Hindlimb muscle (tissue), 1 donor: ENCODE measurements at places on chromosomes 4 and X. TPM values are rescaled to one million over a fixed set of nuclear protein-coding genes. Genes with fewer than 3 reads are reported as not detected.

The GUCY1A1 gene
- polyA plus RNA-seq = 11.5 TPM

DNA sequence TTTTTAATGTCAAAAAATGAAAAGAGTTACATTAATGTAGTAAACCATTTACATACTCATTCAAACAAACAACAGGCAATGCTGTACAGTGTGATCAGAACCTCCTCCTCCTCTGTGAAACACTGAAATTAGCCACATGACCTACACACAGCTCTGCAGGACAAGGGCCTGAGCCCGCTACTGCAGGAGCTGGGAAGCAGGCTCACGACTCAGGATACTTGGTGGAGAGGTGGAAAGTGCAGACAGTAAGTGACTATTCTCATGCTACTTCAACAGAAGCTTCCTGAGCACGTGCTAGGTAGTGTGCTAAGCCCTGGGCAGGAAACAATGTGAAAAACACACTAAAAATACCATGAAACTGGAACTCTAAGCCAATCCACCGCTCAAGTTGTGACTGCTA is 56.8 kb downstream of the TAPT1 start:
- no peak for DNase-seq

The PRPS2 gene
- 7.7 TPM for polyA plus RNA-seq

GRCh38 chr4:105460306-105460705 is 13.6 kb downstream of the PPA2 start:
- no peak for DNase-seq

GRCh38 chr4:148205476-148205875 is 236.7 kb downstream of the NR3C2 start:
- DNase-seq = no peak

DNA sequence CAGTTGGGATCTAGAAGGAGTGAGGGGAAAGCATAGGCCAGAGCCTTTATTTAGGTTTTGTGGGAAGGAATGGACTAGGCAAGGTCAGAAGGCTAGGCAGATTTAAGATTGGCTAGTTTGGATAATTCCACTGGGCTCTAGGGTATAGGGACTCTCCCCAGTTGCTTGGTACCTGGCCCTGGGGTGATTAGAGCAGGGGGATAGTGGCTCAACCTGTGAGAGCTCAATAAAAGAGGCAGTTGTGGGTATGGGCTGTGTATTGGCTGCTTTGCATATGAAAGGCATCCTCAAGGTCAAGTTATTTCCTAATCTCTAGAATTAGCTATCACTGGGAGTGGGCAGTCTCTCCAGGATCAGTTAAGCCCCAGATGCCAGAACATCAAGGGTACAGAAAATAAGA is 61.3 kb downstream of the ZNF81 start:
- no peak for DNase-seq

DNA sequence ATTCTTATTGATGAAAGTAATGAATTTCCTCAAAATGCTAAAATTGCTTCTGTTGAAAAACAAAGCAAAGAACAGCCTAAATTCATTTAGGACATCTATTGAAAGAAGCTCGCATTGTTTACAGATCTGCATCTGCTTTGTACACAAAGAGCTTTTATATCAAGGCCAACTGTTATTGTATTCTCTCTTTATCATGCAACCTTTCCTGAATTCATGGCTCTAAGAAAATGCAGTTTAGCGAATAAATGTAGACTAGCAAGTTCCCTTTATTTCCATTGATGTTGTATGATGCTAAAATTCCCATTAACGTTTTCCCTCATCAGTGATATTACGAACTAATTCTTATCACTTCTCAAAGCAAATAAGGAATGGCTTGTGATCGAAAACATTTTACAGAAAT is 446.3 kb downstream of the MID1IP1 start:
- DNase-seq = no peak

- no peak for DNase-seq
Observed at GRCh38 chr4:3777669-3778068, 11.5 kb downstream of the ADRA2C start.

DNA sequence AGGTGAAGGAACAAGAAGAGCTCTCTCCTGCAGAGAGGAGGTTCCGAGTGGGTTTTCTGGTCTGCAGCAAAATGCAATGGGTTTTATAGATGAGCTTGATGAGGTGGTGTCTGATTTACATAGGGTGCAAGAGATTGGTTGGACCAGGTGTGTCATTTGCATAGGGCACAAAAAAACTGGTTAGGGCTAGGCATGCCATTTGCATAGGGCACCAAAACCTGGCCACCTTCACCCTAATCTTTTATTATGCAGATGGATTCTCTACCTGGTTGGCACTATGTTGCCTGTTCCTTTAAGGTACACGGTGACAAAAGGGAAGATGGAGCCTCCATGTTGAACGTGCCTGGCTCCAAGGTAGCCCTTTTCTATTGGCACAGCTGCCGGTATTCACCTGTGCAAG is 94.5 kb upstream of the PRKX start:
- no peak for DNase-seq

DNA sequence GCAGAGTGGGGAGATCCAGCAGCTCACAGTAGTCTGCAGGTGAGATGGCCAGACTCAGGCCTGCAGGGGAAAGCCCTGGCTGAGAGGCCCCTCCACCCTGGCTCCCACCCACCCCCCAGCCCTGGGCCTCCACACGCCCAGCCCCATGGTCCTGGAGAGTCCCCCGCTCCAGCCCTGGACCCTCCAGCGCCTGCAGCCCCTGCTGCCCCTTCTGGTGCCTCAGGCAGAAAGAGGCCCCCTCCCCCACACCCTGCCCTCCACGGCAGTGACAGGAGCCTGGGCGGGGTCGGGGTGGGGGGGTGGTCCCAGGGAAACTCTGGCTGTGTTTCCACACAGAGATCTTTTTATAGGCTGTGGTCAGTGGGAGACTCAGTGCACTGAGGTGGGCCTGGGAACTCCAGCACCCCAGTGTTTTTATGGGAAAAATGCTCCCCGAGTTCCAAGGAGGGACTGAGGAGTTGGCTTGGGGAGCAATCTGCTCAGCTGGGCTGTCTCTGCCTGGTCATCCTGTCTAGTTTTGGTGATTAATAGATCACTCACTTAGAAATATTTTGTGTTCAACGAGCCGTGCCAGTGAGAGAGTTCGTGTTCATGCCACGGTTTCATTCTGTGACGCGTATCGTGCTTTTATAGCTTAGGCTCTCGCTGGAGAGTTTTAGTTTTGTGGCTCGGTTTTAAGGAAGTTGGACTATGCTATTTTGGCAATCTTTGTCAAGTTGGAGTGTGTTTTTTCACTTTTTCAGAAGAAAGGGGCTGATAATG is 53.1 kb upstream of the HGFAC start:
- peak; percentile 63 for DNase-seq

- no peak for DNase-seq
Observed at GRCh38 chr4:868421-868820, 42.5 kb upstream of the CPLX1 start.

The TMPRSS11E gene
- polyA plus RNA-seq = not detected

The PAGE1 gene
- not detected for polyA plus RNA-seq

The SSX2 gene
- polyA plus RNA-seq = not detected

- peak; percentile 15 for DNase-seq
Observed at GRCh38 chr4:112075129-112075753, 70.0 kb upstream of the FAM241A start.

DNA sequence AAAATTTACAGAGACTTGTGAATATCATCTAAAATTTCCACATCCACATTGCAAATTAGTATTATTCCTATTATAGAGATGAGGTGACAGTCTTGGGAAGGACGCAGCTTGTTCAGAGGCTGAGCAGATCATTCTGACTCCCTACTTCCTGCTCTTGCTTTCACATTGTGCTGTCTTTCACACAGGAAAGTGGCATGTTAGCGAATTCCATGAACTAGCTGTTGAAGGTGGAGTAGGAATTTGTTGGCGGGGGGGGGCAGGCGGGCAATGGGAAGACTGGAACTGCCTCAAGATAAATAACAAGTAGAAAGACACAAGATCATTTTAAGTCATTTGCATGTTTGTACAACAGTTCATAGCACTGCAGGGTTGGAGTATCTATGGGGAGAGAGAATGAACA is 2.3 kb downstream of the PF4V1 start:
- no peak for DNase-seq

DNA sequence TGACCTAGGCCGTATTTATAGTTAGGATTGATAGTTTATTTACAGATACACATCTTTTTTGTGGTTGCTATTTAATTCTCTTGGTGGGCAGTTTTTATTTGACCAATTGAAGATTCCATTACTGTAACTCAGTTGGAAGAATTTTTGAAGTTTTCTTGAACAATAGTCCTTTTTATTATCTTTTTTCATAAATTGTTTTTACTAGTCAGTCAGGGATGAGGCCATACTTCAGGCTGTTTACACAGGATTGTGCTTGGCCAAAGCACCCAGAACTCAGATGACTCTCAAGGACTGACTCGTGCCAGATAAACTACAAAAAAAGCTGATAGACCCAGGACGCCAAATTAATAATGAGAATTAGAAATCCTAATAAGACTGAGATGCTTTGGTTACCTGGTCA is 7.0 kb downstream of the HERC3 start:
- no peak for DNase-seq

DNA sequence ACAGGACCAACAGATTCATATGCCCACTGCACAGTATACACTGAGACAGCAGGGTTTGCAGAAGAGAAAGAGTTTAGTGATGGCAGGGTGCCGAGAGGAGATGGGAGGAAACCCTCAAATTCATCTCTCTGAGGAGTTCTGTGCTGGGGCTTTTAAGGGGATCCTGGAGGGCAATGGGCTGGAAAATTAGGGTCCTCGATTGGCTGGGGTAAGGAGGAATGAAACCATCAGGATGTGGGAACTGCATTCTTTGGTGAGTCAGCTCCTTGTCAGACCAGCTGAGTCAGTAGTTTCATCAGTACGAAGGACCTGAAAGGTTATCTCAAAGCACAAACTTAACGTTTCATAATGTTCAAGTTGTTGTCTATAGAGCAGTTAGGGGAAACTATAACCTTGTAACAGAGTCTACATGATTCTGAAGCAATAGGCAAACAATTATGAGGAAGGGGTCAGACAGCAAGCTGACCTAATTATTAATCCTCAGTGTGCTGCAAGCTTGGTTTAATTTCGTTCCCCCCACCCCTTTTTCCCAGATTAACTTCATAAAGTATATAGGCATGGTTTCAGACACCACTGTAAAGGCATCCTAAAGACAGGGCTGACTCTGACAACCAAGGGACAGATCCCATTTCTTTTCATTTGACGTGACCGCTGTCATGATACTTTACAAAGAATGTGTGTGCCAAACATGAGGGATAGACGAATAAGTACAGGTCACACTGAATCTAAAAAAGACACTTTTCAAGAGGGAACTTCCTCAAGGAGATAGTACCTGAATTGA is 1.5 kb upstream of the MSMO1 start:
- no peak for DNase-seq

The NUP54 gene
- polyA plus RNA-seq = 32.4 TPM

The ADGRG4 gene
- not detected for polyA plus RNA-seq

DNA sequence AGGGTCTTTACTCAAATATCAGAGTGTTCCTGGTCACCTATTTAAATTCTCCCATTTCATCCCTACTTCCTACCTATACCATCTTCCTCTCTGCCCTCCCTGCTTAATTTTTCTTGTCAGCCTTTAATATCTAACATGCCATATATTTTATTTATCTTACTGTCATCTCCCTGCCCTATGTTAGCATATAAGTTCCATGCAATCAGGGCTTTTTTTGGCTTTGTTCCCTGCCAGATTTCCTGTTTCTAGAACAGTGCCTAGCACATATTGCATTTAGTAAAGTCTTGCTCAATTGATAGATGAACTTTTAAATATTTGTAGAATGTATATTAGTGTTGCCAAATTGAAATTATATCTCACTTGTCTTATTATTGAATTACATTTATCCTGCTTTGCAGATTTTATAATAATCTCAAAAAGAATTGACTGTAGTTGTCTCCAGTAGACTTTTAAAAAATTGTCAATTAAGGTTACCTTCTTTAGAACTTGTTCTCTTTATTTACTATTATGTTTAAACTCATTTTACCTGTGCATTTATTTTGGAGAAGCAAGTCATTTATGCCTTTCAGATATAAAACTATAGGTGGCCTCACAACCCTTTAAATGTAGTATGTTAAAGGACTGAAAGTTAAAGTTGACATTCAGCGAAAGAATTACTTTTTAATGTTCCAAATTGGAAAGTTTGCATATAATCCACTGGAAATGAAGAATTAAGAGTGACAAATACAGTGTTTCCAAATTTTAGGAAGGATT is 108.2 kb upstream of the BMPR1B start:
- no peak for DNase-seq

The MTHFD2L gene
- 13.6 TPM for polyA plus RNA-seq

DNA sequence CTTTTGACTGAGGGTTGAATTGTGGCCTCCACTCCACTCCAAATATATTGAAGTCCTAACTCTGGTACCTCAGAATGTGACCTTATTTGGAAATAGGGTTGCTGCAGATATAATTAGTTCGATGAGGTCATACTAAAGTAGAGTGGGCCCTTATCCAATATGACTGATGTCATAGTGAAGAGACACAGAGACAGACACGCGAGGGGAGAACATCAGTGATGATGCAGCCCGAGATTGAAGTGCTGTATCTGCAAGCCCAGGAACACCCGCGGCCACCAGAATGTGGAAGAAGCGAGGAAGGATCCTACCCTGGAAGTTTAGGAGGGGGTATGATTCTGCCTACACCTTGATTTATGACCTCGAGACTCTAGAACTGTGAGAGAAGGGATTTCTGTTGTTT is 279.0 kb downstream of the ANKRD50 start:
- DNase-seq = no peak

- peak; percentile 1 for DNase-seq
Observed at GRCh38 chr4:48594180-48594579, 104.1 kb downstream of the ZAR1 start.

- DNase-seq = peak; percentile 57
Observed at GRCh38 chr4:81600520-81601357, 129.0 kb upstream of the RASGEF1B start.

The MAGEA2 gene
- polyA plus RNA-seq = not detected

- DNase-seq = no peak
Observed at GRCh38 chr4:19776021-19776459, 475.7 kb upstream of the SLIT2 start.

The PPP4R3C gene
- polyA plus RNA-seq = not detected
